Lung (tissue), 17 donors: ENCODE measurements at places on chromosomes 7 and 10.

DNA sequence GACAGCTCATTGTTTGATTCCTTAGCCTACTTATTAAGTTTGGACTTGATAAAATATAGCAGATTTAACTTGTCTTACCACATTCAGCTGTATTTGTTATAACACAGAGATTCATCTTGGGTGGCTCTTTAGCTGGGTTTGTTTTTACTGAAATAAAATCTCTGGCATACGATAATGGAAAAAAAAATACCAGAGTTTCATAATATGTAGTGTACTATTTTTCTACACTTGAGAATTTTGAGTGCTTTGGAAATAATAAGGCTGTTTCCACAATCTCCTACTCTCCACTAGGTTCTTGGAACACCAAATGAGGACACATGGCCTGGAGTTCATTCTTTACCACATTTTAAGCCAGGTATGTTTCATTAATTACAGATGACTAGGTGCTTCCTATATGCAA, 218.6 kb upstream of the FZD1 start:
- peak; percentile 92 for DNase-seq

- DNase-seq: no peak
Observed at GRCh38 chr7:6092953-6093354, 61.8 kb downstream of the ANKRD61 start.

GRCh38 chr10:59033622-59034021, 142.8 kb upstream of the PHYHIPL start:
- no peak for DNase-seq

GRCh38 chr7:3244241-3244814, 56.7 kb upstream of the SDK1 start:
- no peak for DNase-seq

DNA sequence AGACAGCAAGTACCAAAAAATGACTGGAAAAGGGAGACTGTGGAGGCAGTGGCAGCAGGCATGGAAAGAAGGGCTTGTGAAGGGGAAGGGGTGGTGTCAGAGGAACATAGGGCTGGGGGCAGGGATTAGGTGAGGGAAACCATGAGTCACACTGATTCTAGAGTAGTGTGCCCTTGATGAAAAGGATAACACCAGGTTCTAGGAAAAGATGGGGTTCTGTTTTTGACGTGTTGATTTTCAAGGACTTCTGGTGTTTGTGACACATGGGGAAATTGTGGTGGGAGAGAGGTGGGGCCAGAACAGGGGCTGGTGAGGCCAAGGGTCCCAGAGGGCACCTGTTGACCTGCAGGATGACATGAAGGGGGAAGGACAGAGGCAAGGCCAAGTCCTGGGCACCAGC, 57.1 kb downstream of the FIGNL1 start:
- no peak for DNase-seq

GRCh38 chr7:136275794-136276193, 298.6 kb upstream of the MTPN start:
- DNase-seq: no peak

- no peak for DNase-seq
Observed at GRCh38 chr10:95276367-95277200, 14.2 kb downstream of the PDLIM1 start.

DNA sequence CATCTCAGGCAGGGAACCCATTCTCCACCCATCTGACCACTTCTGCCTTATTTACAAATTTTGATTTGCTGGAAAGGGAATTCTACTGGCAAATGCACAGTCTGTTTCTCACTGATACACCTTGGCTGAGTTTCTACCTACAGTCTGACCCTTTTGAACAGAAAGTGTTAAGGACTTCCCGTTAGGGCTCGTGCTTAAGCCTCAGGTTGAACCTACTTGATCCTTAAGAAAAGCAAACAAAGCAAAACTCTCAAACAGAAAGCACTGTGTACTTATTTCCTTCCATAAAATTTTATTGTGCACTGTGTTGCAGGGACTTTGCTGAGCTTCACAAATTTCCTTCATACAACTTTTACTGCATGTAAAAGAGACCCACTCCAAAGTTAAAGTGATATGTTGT, 367.8 kb downstream of the NRG3 start:
- peak; percentile 11 for DNase-seq

DNA sequence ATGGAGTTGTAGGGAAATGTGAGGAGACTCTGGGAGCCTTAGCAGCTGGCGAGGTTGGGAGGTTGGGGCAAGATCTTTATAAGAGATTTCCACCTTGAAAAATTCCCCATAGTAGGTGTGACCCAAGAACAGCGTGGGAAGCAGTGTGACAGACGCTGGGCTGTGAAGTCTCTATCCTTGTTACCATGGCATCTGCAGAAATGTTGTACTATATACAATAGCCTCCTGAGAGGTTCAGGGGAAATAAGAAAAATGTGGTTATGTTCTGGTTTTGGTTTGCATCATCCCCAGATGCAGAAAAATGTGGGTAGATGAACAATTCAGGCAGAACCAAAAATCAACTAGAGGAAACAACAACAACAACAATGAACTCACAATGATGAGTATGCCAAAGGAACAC, 498.6 kb downstream of the SH2D4B start:
- no peak for DNase-seq

GRCh38 chr10:12741360-12741804, 260.1 kb downstream of the CCDC3 start:
- no peak for DNase-seq

DNA sequence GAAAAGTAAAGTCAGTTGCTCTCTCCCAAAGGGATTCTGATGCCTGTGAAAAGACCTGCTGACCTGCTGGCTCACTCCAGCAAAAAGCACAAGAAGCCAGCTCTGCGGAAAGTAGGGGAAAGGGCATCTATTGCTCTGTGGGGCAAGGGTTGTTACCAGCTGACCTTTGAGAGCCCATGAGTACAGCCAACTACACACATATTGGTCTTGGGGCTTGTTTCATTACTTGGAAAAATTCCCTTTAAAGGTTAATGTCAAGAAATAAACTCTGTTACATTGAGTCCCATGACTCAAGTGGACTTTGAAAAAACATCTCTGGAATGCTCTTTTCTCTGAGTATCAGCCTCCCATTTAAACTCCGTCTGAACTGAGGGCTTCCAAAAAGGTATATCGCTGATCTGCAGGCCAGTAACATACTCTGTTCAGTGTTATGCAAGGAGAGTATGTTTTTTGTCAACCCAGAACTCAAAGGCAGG, 53.2 kb downstream of the PANK1 start:
- peak; percentile 45 for DNase-seq

GRCh38 chr7:134890246-134891240, 95.8 kb upstream of the AGBL3 start:
- peak; percentile 49 for DNase-seq

GRCh38 chr7:93238748-93239147, 6.6 kb downstream of the VPS50 start:
- no peak for DNase-seq

GRCh38 chr10:122338609-122339441, 35.7 kb upstream of the PLEKHA1 start:
- DNase-seq: no peak

DNA sequence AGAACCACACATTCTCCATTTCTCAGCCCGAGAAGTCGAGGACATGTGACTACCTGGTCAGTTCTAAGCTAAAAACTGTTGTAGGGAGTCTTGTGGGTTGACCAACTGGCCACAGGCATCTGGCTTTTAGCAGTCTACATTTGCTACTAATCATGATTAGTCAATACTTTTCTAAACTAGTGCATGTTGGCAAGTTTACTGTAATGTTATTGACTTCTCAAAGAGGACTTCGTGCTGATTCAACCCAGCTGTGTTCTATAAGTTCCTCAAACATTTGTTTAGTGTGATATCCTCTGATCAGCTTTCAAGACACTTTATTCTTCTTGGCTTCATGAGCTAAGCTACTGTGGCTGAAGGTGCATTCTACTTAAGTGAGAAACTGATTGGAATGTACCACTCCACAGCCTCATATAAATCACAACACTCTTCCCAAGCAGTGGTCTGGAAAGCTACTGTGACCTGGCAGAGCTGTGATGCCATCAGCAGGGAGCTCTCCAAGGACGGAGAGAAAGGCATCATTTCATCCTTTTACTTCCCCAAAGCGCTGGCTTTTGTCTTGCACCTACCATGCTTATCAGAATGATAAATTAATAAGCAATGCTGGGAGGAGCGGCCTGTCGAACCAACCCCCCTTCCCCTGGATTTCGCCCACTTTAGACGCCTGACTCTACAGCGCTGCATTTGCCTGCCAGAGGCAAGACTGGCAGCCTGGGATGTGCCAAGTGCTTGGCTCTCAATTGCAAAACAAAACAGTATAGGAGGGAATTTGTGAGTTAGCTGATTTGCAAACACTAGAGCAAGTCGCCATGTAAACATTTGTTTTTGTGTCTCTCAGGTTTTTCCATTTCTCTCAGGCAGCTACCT, 206.7 kb upstream of the PLXNA4 start:
- DNase-seq: peak; percentile 20

- no peak for DNase-seq
Observed at GRCh38 chr7:129366-130221, 62.8 kb upstream of the FAM20C start.

DNA sequence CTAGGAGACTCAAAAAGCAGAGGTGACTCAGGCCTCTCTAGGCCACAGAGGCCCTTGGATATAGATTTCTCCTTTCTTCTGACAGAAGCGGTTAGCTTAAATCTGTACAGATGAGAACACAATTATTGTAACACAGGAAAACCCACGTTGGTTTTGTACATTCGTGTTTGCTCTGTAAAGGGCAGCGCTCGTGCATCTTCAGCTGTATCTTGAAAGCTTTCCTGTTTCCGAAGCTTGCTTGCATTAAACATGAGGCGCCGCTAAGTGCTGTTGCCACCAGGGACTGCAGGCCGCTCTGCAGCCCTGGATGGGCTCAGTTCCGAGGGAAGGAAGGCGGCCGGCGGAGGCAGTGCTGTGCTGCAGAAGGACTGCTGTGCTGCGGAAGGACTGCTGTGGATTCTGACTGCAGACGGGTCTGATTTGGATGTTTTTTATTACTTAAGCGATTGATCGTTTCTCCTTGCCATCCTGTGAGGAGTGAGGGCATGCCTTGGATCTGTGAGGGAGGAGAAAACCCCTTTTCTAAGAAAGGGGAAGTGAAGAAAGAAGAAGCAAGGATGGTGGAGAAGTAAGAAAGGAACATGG, 53.3 kb downstream of the FHIP2A start:
- DNase-seq: peak; percentile 77

GRCh38 chr10:13719425-13719824, 132.7 kb downstream of the PRPF18 start:
- DNase-seq: peak; percentile 93

GRCh38 chr10:62817121-62817765, 1.1 kb upstream of the EGR2 start:
- peak; percentile 45 for DNase-seq

GRCh38 chr7:49564379-49564714, 209.1 kb upstream of the VWC2 start:
- no peak for DNase-seq

- no peak for DNase-seq
Observed at GRCh38 chr10:77500754-77501151, 136.9 kb downstream of the KCNMA1 start.

- no peak for DNase-seq
Observed at GRCh38 chr7:134067164-134067563, 60.0 kb upstream of the LRGUK start.

GRCh38 chr10:104038958-104039752, 46.5 kb downstream of the COL17A1 start:
- no peak for DNase-seq

DNA sequence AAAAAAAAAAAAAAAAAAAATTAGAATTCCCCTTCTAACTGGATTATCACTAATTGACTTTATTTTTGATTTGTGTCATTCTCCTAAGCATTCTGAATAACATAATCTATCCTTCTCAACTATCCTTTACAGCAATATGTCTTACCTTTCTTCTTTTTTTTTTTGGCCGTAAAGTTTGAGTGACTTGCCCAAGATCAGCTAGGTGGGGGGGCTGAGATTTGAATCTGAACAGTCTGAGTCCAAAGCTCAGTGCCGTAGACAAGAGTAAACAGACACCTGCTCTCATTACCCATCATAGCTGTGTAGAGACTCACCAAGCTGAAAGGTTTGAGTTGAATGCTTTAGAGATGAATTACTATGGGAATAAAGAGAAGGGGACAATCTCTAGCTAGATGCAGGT, 192.1 kb downstream of the SORCS1 start:
- no peak for DNase-seq

- DNase-seq: no peak
Observed at GRCh38 chr7:116185956-116186355, 24.4 kb upstream of the TES start.

DNA sequence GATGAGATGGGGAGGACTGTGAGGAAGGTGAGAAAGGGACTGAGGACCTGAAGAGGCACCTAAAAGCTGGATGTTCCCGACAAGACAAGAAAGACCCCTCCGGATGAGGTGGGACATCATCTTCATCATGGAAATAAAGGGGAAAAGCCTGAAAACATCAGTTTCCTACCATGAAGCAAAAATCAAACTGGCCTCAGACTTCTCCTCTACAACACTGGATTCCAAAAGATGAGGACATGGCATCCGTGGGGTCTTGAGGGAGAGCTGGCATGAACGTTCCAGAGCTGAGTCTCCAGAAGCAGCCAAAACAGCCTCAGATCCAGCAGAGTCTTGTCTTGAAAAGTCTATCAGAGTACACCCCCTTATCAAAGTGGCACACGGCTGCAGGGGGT, 44.5 kb downstream of the DIP2C start:
- DNase-seq: no peak

DNA sequence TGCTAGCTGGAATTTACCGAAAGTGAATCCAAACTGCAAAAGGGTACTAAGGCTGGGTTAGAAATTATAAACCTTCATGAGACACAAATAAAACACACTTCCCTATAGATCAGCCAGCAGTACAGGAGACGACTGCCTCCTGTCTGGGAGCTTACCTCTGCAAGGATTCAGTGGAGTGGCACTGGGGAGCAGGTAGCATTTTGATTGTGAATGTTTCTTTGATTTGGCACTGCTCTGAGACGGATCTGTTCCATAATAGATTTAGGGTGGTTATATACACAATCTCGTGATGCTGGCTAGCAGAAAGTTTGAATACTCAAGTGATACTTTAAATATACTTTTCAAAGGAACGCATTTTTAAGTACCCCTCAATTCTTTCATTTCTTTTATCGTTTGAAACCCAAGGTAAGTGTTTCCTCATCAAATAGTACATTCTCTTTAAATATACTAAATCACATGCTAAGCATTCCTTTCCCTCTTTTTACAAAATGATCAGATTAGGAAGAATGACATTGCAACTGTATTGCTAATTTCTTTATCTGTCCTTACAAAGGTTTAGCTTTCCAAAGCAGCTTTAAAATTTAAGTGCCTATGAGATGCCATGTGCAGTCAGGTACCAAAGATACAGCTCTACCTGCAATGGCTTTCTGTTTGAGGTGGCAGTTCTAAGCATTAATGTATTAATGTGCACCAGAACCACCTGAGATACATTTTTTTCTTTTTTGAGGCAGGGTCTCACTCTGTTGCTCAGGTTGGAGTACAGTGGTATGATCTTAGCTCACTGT, 20.6 kb upstream of the CHCHD3 start:
- DNase-seq: peak; percentile 36
